CD8-positive, alpha-beta T cell (primary cell): ENCODE measurements at places on chromosomes 13 and 19. TPM values are rescaled to one million over a fixed set of nuclear protein-coding genes. Genes with fewer than 3 reads are reported as not detected.

- DNase-seq, result no peak
These were observed 2.8 kb downstream of the SWSAP1 start for GRCh38 chr19:11377237-11377636.

- DNase-seq, result no peak
These were observed 9.5 kb downstream of the PIP5K1C start for GRCh38 chr19:3690551-3691371.

DNA sequence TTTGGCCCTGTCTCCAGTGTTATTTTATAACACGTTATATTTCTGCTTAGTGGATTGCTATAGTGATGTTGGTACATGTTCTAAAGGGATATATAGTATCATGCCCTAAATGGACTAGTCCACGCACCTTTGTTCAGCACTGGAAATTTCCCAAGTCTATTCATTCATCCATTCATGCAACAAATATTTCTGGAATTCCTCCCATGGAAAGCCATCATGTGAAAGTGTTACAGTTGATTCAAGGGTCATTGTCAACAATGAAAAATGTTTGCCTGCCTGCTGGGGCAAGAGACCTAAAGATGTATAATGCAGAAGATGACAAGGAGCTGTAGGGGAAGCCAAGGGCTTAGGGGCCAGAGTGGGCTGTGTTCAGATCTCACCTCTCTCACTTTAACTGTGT is 10.8 kb upstream of the HSPH1 start:
- DNase-seq, result no peak

DNA sequence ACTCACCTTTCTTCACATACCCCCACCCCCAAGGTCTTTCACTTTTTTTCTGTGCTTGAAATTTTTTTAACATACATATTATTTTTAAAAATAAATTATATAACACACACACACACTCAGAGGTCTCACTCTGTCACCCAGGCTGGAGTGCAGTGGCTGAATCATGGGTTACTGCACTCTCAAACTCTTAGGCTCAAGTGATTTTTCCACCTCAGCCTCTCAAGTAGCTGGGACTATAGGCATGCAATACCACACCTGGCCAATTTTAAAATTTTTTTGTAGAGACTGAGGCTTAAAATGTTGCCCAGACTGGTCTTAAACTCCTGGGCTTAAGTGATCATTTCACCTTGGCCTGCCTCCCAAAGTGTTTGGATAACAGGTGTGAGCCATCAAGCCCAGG is 32.9 kb upstream of the ZNF429 start:
- no peak for DNase-seq

DNA sequence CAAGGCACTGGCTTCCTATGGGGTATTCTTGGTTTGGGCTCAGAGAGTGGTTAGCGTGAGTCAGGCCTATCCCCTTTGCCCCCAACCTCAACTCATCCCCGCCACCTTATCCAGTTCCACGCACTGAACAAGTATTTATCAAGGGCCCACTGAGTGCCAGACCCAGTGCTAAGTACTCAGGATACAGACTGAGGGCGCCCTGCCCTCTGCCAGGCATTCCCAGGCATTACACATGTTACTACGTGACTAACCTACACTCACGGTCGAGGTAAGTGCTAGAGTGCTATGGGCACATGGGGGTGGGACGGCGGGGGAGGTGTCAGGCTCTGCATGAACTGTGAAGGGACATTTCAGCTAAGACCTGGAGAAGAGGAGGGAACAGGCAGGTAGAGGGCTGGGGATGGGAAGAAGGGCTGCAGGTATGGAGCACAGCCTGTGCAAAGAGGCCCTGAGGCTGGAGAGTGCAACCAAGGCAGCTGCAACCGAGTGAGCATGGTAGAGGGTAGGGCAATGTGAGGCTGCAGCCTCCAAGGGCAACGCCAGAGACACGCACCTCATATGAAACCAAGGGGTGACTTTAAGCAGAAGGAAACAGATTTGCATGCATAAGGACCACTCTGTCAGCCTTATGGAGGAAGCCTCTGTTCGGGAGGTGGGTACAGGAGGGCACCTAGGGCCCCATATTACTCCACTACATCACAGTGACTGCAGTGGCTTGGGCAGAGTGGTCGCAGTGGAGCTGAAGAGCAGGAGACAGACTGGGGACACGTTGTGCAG is 22.5 kb downstream of the DHRS12 start:
- DNase-seq, result no peak

DNA sequence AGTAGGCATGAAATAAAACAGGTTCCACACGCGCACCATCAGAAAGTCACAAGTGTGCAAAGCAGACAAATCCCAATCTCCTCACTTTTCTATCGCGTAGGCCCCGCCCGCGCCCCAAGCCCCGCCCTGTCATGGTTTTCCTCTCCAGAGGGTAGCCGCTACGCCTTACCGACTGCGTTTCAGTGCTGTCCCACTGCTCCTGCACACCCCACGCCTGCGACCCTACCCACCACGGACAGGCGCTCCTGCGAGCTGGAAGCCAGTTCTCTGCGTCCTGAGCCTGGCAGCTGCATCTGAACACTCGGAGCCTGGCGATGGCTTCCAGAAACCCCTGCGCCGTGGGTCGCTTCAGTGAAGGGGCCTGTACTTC is 379 bp upstream of the ZNF470 start:
- DNase-seq, result no peak

DNA sequence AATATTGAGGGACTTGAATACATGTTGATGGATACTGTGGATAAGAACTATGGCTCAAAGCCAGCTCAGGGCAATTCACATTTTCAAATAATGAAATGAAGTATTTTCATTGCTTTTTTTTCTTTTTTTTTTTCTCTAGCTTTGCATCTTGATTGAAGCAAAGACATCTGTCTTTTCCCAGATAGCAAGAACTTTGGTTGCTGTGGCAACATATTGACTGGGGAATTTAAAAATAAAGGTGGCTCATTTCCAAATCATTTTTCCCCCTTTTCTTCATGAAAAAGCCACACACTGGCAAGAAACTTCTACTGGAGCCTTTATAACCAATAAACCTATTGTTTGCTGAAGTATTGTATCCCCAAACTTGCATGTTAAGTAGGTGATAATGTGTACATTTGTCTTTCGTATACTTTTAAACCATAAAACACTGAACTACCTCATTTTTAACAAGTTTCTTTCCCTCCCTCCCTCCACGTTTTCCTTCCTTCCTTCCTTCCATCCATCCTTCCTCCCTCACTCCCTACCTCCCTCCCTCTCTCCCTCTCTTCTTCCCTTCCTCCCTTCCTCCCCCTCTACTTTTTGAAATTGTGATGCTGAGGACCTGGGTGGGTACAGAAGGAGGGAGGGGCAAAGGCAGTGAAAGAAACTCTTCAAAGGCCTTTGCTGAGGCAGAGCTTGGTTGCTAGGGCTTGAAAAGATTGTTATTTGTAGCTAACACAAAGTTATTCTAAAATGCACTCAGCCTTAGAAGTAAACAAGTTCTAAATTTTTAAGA is 343.5 kb upstream of the SPRY2 start:
- no peak for DNase-seq

- DNase-seq, result no peak
These were observed 37.9 kb upstream of the UBL3 start for GRCh38 chr13:29888306-29888705.

DNA sequence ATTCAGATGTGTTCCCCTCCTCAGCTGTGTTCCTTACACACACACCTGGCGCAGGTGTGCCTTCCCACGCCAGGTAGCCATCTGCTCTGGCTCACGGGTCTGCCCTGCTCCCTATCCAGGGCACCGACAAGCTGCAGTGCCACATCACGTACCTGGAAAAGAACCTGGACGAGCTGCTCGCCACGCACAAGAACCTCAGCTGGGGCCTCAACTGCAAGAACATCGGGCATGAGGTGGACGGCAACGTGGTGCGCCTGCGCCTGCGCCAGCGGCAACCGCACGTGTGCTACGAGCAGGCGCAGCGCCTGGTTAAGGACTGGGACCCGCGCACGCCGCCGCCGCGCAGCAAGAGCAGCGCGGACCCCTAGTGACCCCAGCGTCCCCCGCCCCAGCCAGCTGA is 26.5 kb upstream of the CASP14 start:
- no peak for DNase-seq

DNA sequence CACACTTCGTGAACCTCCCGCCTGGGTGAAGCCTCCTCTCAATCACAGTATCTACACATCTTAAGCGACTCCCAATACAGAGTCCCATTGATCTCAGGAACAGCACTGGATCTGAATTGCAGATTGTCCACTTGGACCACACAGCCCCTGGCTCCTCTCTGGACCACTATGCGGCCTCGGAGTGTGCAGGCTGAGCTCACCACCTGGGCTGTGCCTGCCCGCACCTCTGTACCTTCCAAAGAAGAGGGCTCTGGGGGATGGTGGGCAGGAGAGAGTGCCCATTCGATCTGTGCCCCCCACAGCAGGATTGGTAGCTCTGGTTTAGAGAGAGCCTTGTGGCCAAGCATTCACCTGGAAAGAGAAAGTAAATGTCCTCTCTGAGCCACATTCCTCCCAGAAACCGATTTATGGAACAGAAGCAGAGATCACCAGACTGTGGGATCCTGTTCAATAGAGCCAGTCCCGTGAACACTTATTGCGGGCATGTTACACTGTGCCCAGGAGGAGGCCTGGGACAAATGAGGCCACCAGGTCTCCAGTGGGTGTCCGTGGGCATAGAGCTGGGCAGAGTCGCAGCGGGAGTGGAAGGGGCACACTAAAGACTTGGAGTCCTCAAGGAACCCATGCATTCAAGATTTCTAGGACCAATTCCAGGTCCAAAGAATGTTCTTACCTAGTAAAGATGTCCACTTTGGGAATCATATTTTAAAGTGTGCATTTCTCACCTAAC is 141.6 kb upstream of the SOX1 start:
- no peak for DNase-seq

DNA sequence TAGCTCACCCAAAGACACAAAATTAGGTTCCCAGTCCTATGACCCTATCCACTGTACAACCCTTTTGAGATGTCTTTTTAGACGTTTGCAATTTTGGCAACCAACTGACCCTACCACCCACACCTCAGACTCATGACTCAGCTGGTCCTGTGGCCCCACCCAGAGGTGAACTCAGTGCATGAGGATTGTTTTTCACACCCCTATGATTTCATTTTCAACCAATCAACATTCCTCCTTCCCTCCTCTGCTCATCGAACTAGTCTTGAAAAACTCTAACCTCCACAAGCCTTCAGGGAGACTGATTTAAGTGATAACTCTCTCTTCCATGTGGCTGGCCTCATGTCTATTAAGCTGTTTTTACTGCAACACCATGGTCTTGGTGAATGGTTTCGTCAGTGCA is 350.7 kb downstream of the UQCRFS1 start:
- no peak for DNase-seq

DNA sequence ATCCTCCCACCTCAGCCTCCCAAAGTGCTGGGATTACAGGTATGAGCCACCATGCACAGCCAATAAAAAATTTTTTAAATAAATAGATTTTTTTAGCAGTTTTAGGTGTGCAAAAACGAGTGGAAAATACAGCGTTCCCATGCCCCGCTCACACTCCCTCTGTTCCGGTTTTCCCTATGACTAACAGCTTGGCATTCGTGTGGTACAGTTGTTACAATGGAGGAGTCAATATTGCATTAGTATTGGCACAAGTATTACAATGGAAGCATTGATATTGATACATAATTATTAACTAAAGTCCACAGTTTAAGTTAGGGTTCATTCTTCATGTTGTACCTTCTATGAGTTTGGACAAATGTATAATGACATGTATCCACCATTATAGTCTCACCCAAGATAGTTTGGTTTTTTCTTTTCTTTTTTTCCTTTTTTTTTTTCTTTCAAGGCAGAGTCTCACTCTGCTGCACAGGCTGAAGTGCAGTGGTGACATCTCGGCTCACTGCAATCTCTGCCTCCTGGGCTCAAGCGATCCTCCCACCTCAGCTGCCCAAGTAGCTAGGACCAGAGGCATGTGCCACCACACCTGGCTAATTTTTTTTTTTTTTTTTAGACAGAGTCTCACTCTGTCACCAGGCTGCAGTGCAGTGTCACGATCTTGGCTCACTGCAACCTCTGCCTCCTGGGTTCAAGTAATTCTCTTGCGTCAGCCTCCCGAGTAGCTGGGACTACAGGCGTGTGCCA is 15.4 kb upstream of the RAB20 start:
- DNase-seq, result no peak

DNA sequence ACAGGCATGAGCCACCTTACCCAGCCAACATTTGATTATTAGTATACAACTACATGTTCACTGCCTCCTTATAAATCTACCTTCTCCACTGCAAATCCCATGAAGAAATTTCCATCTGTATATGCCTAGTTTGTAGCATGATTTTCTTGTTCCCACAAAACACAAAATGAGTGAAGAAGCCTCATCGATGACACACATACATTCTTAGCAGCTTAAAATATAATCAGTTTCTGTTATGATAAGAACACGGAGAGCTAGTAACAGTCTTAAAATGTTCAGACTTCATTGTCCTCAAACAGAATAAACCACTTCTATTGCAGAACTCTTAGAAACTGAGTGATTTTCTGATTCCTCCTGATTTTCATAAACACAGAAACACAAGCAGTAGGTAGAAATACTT is 740.5 kb downstream of the PCDH9 start:
- no peak for DNase-seq

DNA sequence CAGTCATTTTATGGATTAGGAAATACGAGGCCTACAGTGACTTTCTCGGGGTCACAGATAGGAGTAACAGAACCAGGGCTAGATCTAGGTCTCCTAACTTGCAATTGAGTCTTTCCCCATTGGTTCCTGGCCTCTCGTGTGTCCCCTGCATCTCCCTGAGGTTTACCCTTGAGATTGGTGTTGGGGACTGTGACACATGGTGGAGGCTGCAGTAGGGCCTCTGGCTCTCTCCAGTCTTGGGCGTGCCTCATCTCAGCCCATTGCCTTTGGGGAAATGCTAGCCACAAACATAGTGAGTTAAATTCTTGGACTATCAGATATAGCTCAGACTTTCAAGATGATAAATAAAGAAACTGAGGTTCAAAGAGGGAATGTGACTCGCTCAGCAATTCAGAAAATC is 212.1 kb downstream of the KCNRG start:
- DNase-seq, result no peak

GRCh38 chr13:106132216-106132615 is 403.2 kb downstream of the EFNB2 start:
- DNase-seq, result no peak

GRCh38 chr19:28914173-28914572 is 298.8 kb downstream of the UQCRFS1 start:
- DNase-seq, result no peak

CHERP gene
- total RNA-seq, result 68.9 TPM

TMEM38A gene
- total RNA-seq, result not detected

AP1M1 gene
- total RNA-seq, result 83.4 TPM

SULT2B1 gene
- not detected for total RNA-seq

C19orf73 gene
- 0.60 TPM for total RNA-seq

IZUMO2 gene
- total RNA-seq, result not detected

ZNF560 gene
- not detected for total RNA-seq

TPRX2 gene
- total RNA-seq, result not detected

RASGRP4 gene
- not detected for total RNA-seq

DIS3 gene
- 60.8 TPM for total RNA-seq

METTL21C gene
- total RNA-seq, result not detected

FCAR gene
- not detected for total RNA-seq
